MV-4-11 (cell line): ENCODE measurements at places on chromosomes 4 and X.

DNA sequence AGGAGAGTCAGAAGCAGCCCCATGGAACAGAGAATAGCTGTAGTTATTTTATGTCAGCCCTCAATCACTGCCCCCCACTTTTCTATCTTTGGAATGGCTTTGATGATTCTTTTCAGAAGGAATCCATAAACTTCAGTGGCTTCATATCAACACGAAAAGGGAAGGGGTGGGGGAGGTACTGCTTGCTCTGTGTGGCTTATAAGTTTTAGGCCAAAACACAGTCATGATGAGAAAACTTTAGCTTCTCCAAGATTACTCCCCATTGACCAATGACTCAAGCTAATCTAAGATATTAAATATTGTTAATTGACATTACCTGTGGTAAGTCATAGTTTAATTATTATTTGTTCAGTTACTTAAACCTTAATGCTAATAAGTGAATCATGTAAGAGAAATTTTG lies 669.6 kb upstream of the FAM241A start:
- no peak for DNase-seq

DNA sequence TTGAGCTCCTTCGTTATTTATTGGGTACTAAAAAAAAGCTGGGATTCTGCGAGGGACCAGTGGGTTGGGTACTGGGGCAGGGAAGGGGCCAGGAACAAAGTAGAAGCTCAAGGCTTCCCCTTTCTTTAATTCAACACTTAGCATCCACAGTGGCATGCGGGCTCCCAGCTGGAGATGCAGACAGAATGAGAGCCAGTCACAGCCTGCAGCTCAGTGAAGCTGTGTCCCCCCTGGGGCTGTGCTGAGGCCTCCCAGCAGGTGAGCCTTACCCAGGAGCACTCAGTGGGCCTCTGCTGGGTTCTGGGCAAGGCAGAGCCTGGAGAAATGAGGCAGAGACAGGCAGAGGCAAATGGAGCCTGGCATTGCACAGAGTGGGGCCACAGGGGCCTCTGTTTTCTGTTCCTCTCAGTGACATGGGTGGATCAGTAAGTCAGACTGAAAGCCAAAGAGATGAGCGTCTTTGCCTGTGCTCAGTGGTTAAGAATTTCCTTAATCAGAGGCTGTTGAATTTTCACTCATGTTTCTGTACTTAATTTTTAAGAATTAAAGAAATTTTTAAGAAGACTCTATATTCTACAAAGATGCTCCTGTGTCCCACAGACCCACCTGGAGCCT lies 181.4 kb upstream of the RBPJ start:
- peak; percentile 7 for DNase-seq

DNA sequence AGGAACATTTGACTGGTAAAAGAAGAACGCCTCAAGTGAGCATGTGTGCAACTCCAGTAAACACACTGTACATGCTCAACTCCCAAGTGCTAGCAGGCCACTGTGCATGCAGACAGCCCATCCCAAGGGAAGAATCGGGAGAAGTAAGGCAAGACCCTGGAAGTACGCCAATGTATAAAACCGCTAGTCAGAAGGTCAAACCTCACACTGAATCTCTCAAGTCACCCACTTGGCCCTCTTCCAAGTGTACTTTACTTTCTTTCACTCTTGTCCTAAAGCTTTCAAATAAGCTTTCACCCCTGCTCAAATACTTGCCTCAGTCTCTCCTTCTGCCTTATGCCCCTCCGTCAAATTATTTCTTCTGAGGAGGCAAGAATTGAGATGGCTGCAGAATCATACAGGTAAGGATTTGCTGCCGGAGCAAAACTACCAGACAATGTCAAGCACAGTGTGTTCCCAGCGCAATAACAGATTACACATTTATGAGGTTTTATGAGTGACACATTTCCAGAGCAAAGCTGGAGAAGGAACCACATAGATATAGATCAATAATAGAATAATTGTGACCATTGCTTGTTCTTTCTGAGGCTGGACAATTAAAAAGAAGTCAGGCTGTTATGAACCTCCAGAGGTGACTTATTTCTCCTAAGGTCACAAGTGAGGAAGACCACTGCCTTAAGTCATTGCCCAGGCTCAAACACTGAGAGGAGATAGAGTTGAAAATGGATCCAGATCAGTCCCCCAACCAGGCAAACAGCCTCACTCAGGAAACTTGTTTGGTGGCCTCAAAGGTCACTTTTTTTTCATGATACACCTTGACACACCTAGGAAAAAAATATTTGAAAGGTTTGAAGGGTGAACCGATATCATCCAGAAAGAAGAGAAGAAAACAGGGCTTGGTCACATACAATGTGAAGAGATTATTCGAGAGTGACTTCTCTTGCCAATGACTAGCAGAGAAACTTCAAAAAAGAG lies 26.3 kb downstream of the CXCL1 start:
- DNase-seq = no peak

GRCh38 chrX:308821-309520 lies 9.6 kb downstream of the GTPBP6 start:
- DNase-seq = no peak

- peak; percentile 0 for DNase-seq
Observed at GRCh38 chrX:26918631-26919030, 544.5 kb downstream of the PPP4R3C start.

DNA sequence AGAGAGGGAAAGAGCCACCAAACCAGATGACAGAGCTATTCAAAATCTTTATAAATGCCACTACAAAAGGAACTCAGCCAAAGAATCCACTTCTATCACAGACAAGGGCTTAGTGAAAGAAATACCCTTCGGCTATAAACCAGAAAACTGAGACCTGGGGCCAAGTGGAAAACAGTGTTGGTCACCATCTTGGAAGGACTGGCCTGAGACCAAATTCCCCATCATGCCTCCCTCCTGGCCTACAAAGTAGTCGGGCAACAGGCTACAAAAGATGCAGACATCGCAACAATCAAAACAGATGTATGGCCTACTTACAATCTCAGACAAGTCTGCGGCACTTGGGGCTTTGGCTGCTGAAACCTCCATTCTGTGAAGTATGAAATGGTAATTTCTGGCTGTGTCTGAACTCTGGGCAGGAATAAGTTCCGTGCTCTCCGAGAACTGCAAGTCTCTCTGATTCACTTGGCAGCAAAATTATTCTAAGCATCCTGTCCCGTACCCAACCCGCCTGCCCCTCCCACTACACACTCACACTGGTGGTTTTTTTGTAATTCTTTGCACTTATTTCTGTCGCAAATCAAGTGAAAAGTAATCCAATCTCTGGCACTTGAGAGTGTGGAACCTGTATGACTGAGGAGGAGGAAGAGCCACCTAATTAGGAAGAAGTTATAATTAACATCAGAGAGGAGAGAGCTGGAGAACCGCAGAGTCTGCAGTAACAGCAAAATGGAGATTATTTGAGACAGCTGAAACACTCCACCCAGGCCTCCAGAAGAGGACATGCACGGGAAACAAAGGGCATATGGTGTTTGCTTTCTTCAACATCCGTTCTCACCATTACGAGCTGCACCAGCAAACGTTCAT lies 87.8 kb downstream of the SH3KBP1 start:
- DNase-seq = no peak
